HepG2 (cell line): ENCODE measurements at places on chromosomes 2 and 18. TPM values are rescaled to one million over a fixed set of nuclear protein-coding genes. Genes with fewer than 3 reads are reported as not detected.

The CFAP65 gene
- total RNA-seq = not detected in 2 replicates

The SGPP2 gene
- not detected in 2 replicates for total RNA-seq

The PARD6G gene
- total RNA-seq = 7.2 and 7.4 TPM in 2 replicates

The QPCT gene
- total RNA-seq = 0.77 TPM in 1 of 2 replicates, not detected in the other

The LAMA3 gene
- total RNA-seq = 2.2 and 2.6 TPM in 2 replicates

The RPRM gene
- not detected in 2 replicates for total RNA-seq

The SULT6B1 gene
- total RNA-seq = not detected in 2 replicates

The TEX44 gene
- total RNA-seq = not detected in 2 replicates

DNA sequence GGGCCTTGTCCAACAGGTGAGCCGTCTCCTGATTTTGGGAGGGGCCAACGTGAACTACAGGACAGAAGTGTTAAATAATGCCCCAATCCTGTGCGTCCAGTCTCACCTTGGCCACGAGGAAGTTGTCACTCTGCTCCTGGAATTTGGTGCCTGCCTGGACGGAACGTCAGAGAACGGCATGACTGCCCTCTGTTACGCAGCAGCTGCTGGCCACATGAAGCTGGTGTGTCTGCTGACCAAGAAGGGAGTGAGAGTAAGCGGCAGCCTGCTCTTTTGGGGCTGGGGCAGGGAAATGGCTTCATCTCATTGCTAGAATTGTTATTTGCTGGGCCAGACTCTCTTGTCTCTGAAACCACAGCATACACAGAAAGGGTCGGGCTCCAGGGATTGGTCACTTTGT is 92.3 kb downstream of the WDSUB1 start:
- no peaks in the 10 kb centered on the region for H3K27me3 ChIP-seq
- H3K4me1 ChIP-seq = no peaks in the 10 kb centered on the region
- no peak overlapping the region for H3K27ac ChIP-seq
- no peaks in the 10 kb centered on the region for H3K36me3 ChIP-seq

- H3K27ac ChIP-seq = no peak overlapping the region
- DNase-seq = no peak
- H3K27me3 ChIP-seq = no peaks in the 10 kb centered on the region
- no peak overlapping the region for H3K4me3 ChIP-seq
Observed at GRCh38 chr2:203059567-203060240, 45.0 kb downstream of the NBEAL1 start.

- H3K27ac ChIP-seq = no peak overlapping the region
- no peaks in the 10 kb centered on the region for H3K27me3 ChIP-seq
- no peak for DNase-seq
- H3K4me1 ChIP-seq = 0 out of 2 replicates have a peak, but pooled peaks cover 1% of the 10 kb centered on the region
Observed at GRCh38 chr18:23416298-23416697, 36.8 kb upstream of the RIOK3 start.

GRCh38 chr2:210577263-210578071 is 21.1 kb downstream of the CPS1 start:
- H3K27me3 ChIP-seq = no peaks in the 10 kb centered on the region
- no peaks in the 10 kb centered on the region for H3K36me3 ChIP-seq
- no peak overlapping the region for H3K27ac ChIP-seq
- peak; percentile 56 for DNase-seq

GRCh38 chr2:56001947-56002346 is 78.4 kb upstream of the EFEMP1 start:
- H3K27ac ChIP-seq = no peak overlapping the region
- H3K27me3 ChIP-seq = no peaks in the 10 kb centered on the region
- no peak for DNase-seq
- H3K4me3 ChIP-seq = no peak overlapping the region
- no peaks in the 10 kb centered on the region for H3K4me1 ChIP-seq
- H3K36me3 ChIP-seq = no peaks in the 10 kb centered on the region

- no peaks in the 10 kb centered on the region for H3K27me3 ChIP-seq
- H3K4me1 ChIP-seq = no peaks in the 10 kb centered on the region
- no peak for DNase-seq
- no peak overlapping the region for H3K27ac ChIP-seq
Observed at GRCh38 chr2:126863336-126864015, 35.2 kb upstream of the TEX51 start.

GRCh38 chr18:48017635-48018034 is 87.2 kb upstream of the SMAD2 start:
- no peak overlapping the region for H3K4me3 ChIP-seq
- peaks cover 12% of the 10 kb centered on the region; the same call in 1 of the 3 replicates for H3K27me3 ChIP-seq
- H3K4me1 ChIP-seq = no peaks in the 10 kb centered on the region

GRCh38 chr2:162210385-162210784 is 32.9 kb downstream of the FAP start:
- H3K36me3 ChIP-seq = no peaks in the 10 kb centered on the region
- H3K27me3 ChIP-seq = peaks cover 1% of the 10 kb centered on the region; the same call in 1 of the 2 replicates
- no peaks in the 10 kb centered on the region for H3K4me1 ChIP-seq
- no peak overlapping the region for H3K4me3 ChIP-seq
- no peak overlapping the region for H3K27ac ChIP-seq

- H3K27ac ChIP-seq = no peak overlapping the region
- no peaks in the 10 kb centered on the region for H3K36me3 ChIP-seq
- no peaks in the 10 kb centered on the region for H3K27me3 ChIP-seq
- H3K4me1 ChIP-seq = no peaks in the 10 kb centered on the region
Observed at GRCh38 chr2:163919717-163920116, 183.9 kb upstream of the FIGN start.

DNA sequence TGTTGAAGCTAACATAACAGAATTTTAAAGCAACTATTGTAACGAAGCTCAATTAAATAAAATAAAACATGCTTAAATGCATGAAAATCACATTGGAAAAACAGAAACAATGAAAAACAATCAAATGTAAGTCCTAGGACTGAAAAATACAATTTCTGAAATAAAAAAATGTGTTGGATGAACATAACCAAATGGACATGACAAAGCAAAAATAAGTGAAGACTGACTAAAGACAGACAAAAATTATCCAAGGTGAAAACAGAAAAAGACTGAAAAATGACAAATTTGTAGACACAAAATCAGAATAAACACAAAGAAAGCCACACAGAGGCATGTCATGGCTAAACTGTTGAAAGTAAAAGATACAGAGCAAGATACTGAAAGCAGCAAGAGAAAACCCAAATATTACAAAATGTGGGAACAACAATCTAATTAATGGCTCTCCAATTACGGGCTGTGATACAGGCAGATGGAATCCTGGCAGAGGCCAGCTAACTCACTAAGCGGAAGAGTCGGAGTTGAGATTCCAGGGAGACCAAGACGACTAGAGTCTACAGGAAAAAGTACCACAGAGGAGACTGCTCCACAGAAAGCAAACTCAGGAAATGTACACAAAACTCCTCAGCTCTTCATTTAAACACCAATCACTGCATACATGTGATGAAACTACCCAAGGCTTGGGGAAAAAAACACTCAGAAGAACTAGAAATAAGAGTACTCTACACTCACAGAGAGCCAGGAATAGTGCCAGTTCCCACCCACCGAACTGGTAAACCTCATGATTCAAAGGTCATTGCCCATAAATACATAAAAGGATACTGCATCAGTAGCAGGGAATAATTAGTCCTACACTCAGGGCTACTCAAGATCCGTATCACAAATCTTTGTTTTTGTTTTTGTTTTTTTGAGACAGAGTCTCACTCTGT is 83.6 kb downstream of the ATAD2B start:
- DNase-seq = peak; percentile 28
- H3K4me1 ChIP-seq = peaks cover 12% of the 10 kb centered on the region
- H3K27ac ChIP-seq = no peak overlapping the region
- H3K4me3 ChIP-seq = no peak overlapping the region
- peaks cover 6% of the 10 kb centered on the region; the same call in 2 of the 3 replicates for H3K36me3 ChIP-seq

DNA sequence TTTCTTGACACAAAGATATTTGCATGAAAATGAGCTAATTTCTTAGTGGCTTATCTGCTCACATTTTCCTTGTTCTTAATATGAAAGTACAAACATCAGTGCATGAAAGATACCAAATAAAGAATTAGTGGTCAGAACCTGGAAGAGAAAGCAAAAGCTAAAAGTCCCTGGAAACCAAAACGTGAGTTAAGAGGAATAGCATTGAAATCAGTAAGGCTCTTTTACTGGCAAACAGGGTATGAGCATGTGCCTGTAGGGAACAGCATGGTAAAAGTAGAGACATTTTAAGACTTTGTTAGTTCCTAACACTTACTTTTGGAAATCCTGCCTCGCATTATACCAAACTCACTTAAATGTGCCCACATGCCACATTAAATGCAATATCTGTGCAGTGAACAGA is 31.9 kb upstream of the CWC22 start:
- H3K4me3 ChIP-seq = no peak overlapping the region
- no peaks in the 10 kb centered on the region for H3K4me1 ChIP-seq
- no peaks in the 10 kb centered on the region for H3K27me3 ChIP-seq
- H3K36me3 ChIP-seq = no peaks in the 10 kb centered on the region

DNA sequence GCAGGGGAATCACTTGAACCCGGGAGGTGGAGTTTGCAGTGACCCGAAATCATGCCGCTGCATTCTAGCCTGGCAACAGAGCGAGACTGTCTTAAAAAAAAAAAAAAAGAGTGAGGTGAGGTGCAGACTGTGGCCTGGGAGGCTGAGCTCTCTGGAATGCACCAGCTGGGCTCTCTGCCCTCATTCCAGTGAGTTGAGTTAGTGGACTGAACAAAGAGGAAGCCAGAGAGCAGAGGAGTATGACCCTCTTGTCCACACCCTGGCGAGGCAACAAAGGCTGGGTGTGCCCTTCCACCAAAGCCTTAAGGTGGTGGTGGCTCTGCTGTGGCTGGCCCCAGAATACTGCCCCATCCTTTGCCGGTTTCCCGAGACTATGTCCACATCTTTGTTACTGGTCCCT is 71.3 kb upstream of the ACKR3 start:
- peaks cover 24% of the 10 kb centered on the region for H3K27me3 ChIP-seq
- no peaks in the 10 kb centered on the region for H3K4me1 ChIP-seq
- no peaks in the 10 kb centered on the region for H3K36me3 ChIP-seq
- DNase-seq = no peak
- no peak overlapping the region for H3K27ac ChIP-seq

DNA sequence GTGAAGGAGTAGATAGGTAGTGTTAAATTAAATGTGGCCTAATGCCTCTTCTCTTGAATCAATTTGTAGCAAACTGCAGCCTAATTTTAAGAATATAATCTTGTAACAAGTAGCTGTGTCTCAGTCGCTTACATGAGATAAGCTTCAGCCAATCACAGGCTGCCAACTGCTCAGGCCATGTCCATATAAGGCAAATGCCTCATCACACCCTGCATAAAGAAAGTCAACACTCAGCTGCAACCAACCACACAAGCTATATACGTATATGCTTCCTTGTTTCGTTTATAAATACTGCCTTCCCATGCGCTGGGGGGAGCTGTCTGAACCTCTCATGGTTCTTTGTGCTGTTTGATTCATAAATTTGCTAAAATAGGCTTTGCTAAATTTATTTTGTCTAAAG is 476.3 kb downstream of the TRIB2 start:
- H3K36me3 ChIP-seq = no peaks in the 10 kb centered on the region
- DNase-seq = no peak
- H3K27me3 ChIP-seq = no peaks in the 10 kb centered on the region
- H3K4me3 ChIP-seq = no peak overlapping the region
- H3K27ac ChIP-seq = no peak overlapping the region

GRCh38 chr2:96772903-96773671 is 12.4 kb downstream of the CNNM4 start:
- H3K4me1 ChIP-seq = peaks cover 18% of the 10 kb centered on the region
- H3K27me3 ChIP-seq = no peaks in the 10 kb centered on the region
- H3K27ac ChIP-seq = no peak overlapping the region
- no peaks in the 10 kb centered on the region for H3K36me3 ChIP-seq
- no peak for DNase-seq

DNA sequence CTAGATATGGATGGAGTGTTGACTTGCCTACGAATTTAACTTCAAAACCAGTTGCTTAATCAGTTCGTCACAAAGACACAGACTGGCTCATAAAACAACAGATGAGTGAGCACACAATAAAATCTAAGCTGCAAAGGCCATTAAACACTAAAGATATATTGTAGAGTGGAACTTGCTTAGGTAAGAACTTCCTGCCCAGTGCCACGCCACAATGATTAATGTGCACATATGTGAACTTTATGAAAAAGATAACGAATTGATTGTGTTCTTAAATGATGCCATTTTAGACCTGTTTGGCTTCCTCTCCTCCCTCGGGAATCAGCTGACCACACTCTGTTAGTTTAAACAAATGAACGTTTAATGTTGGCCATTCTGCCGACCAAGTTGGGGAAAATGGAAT is 2031.3 kb upstream of the CELF4 start:
- H3K27me3 ChIP-seq = no peaks in the 10 kb centered on the region
- H3K27ac ChIP-seq = no peak overlapping the region
- H3K4me3 ChIP-seq = no peak overlapping the region
- no peak for DNase-seq

DNA sequence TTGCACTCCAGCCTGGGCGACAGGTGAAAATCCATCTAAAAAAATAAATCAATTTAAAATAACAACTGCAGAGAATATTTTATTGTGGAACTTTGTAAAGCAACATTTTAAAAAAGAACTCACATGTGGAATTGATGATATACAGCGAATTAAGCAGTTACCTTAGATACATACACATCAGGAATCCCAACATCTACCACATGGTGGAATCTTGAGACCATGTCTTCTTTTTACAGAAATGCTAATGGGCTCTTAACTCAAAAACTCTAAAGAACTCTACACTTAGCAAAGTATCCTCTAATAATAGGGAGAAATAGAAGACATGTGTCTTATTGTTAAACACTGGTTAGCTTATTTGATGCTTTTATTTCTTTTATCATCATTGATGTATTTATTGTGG is 373.6 kb downstream of the CDH7 start:
- DNase-seq = peak; percentile 1
- H3K36me3 ChIP-seq = no peaks in the 10 kb centered on the region
- H3K4me1 ChIP-seq = no peaks in the 10 kb centered on the region
- H3K4me3 ChIP-seq = no peak overlapping the region
- H3K27me3 ChIP-seq = no peaks in the 10 kb centered on the region
- no peak overlapping the region for H3K27ac ChIP-seq

DNA sequence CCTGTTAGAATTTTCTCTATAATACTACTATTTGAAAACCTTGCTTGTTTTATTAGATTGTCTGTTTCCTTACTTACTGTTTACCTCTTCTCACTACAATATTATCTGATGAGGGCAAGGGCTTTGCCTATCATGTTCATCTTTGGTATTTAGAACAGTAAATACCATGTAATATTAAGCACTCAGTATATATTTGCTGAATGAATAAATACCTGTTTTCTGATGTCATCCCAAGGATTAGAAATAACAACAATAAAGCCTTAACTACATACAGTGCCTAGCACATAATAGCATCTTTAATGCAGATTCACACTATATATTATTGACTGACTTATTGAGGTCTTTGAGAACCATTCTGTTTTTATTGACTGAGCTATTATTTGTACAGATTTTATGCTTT is 142.1 kb downstream of the TMEM247 start:
- no peak overlapping the region for H3K4me3 ChIP-seq
- no peaks in the 10 kb centered on the region; the same call in 2 of the 3 replicates for H3K27me3 ChIP-seq
- H3K4me1 ChIP-seq = peaks cover 12% of the 10 kb centered on the region
- no peak for DNase-seq
